Omental fat pad (tissue), 4 donors: ENCODE measurements at places on chromosomes 4 and X.

GRCh38 chrX:132258509-132258908 lies 39.3 kb upstream of the RAP2C start:
- no peak for DNase-seq

- no peak for DNase-seq
Observed at GRCh38 chr4:79015411-79015810, 76.2 kb upstream of the PAQR3 start.

DNA sequence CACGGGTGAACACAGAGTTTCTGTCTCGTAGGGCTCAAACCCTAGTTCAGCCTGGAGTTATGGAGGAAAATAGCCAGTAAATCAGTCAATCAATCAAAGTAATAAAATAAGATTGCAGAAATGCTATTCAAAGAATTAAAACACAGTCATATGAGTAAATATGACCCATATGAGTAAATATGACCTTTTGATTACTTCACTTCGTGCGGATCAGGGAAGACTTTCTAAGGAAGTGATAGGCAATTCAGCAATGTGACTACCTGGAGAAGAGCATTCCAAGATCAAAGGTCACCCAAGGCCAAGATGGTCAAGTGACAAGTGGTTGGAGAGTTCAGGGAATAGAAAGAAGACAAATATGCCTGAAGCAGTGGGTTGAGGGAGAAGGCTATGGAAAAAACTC lies 722.6 kb downstream of the ADGRL3 start:
- DNase-seq = no peak

- no peak for DNase-seq
Observed at GRCh38 chr4:1792832-1793495, at the start of gene FGFR3. Gene FGFR3, plus strand, starts transcription at chr4:1793293. Its CDS starts 642 bp downstream, at chr4:1793935.

DNA sequence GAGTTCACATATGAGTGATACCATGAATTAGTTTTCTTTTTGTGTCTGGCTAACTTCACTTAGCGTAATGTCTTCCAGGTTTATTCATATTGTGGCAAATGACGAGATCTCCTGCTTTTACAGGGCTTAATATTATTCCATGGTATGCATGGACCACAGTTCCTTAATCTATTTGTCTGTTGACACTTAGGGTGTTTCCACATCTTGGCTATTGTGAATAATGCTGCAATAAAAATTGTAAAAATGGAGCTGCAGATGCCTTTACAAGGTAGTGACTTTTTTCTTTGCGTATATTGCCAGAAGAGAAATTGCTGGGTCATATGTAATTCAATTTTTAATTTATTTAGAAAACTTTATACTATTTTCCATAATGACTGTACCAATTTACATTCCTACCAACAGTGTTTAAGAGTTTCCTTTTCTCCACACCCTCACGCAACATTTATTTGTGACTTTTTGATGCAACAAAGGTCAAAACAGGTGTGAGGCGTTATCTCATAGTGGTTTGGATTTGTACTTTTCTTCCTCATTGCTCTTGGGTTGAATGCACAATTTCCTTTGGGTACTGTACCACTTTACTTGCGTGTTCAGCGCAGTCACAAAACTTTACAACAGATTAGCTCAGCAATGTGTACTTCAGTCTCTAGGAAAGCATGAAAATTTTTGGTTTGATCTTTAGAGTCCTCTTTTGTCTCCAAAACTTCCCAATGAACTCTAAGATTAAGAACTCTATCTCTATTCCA lies 240.8 kb downstream of the PPARGC1A start:
- no peak for DNase-seq

DNA sequence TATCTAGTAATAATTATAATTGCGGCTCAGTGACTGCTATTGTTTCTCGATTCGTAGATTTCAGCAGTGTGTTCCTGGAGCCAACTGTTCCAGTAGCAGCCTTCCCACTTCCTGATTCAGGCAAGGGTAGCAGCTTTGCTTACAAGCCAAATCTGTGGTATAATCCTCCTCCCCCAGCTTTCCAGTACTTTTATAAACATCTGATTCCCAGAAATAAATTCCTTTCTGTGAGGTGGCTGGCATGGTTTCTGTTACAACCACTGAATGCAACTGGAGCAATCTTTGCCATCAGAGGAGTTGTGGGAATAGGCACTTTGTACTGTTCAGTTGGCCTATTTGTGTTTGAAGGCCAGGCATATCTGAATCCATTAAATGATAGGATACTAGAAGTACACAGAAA lies 80.0 kb downstream of the GLRA3 start:
- DNase-seq = no peak

DNA sequence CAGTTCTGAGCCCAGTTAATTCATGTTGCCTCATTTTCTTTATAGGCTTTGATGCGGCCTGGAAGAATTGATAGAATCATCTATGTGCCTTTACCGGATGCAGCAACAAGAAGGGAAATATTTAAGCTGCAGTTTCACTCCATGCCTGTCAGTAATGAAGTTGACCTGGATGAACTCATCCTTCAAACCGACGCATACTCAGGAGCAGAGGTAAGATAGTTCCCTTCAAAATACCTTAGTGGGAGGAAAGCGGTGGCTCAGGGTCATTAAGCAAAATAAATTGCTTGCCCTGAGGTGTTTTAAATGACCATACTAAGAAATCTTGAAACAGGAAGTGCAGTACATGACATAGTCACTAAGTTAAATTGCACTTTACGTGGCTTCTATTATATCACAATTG lies 140.6 kb upstream of the SPRY1 start:
- DNase-seq = no peak

DNA sequence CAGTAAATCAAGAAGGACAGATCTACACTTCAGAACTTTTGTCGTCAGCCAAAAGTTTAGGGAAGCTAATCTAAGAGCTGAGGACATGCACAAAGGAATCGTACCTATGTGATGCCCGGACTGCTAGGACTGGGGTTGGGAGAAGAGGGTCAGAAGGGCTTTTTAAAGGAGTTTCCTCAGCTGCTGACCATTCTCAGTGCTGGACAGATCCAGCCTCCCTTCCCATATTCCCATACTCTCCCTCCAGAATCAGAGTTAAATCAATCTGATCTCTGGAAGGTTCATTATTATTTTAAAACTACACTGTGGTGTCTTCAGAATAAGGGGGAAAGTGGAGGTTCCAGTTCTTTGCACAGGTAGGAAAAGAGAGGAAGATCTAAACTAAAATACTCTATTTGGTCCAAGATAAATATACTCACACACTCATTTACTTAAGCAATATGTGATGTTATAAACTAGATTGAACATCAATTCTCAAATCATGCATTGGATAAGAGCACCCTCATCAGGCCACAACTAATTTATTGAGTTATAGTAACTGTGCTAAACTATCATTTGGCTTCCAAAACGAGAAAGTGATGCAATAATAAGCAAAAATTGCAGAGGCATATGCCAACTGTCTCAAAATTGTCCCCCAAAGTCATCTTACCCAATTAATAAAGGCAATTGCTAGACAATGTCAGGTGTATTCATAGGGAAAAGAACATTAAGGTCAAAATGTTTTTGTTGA lies 124.7 kb downstream of the HNRNPD start:
- no peak for DNase-seq

DNA sequence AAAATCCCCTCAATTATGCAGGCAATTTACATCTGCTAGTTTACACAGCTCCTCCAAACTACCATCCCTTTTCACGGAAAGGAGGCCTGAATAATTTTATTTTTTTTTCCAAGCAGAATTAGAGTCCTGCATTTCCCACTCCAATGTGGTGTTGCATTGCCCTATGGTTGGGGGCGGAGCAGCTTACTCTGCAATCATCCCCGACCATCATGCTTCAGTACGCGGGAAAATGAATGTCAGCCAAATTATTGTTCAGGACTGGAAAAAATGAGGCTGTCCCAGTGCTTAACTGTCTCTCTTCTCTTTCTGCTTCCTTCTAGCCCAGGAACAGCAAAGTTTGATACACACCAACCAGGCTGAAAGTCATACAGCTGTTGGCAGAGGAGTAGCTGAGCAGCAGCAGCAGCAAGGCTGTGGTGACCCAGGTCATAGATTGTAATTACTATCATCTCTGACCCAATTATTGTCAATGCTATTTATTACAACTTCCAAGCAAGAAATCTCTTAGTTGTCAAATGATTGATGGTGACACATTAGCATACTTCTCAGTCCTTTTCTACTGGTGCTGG lies 28.3 kb downstream of the MMRN1 start:
- no peak for DNase-seq

- no peak for DNase-seq
Observed at GRCh38 chr4:140870427-140870826, 114.2 kb upstream of the TBC1D9 start.

DNA sequence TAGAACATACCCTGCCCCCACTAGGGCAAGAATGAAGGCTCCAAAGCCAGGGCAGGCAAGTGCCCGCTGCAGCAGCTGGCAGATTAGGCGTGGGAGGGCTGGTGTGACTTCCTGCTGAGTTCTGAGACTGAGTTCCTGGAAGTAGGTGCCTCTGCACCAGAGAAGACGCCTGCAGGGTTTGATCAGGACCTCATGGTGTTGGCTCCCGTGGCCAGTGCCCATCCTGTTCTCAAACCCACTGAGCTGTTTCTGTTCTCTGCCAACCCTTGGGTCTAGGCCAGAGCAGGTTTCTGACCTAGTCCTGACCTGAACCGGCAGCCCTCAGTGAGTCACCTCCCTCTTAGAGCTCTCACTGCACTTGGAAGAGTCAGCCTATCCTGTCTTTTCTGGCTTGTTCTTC lies 220.7 kb downstream of the HS6ST2 start:
- DNase-seq = no peak

DNA sequence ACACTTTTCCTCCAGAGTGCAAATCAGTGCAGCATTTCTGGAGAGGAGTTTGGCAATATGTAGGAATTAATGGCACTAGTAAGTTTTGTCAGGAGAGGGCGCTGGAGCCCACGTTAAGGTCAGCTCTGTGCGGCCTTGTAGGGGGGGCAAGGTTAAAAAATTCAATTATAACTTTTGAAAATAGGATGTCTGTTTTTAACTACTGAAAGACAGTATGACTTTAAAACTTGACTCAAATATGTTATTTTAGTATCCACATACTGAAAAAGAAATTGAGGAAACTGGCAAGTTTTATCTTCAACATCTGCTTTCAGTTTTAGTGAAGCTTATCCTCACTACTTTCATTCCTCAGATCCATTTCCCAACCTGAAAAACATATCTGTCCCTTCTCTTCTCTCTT lies 30.9 kb upstream of the HSD17B13 start:
- no peak for DNase-seq

DNA sequence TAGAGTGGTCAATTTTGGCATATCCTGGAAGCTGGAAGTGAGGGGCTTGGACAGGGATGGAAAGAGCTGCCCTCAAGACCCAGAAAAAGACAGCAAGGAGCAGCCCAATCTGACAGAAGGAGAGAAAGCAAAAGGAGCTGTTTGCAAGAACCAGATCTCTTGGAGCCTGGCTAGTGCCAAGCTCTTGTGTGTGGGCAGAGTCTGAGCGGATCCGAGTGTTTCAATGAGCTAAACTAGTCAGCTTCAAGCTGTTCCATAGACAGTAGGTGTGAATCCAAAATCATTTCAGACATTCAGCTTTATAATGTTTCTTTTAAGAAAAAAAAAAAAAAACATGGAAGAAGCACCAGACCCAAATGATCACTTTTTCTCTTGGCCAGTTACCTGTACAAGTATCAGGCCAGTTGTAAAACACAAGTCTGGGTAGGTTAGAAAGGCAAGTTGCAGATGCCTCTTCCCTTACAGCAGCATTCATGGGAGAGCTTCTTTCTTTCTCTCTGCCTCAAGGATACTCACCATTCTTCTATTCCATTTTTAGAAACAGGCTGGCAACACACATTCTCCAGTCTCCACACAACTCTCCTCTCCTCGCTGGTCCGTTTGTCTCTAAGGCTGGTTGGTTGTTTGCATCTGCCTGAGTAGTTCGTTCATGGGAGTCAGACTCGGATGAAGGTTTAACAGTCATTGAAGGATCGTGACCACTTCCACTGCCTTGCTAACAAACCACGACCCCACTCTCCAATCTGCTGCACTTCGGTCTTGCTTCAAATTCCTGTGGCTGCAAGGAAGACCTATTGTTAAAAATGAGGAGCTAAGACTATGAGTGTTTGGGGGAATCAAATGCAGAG lies 105.2 kb upstream of the GATB start:
- no peak for DNase-seq

- DNase-seq = no peak
Observed at GRCh38 chr4:74397748-74398426, 32.9 kb downstream of the EREG start.

DNA sequence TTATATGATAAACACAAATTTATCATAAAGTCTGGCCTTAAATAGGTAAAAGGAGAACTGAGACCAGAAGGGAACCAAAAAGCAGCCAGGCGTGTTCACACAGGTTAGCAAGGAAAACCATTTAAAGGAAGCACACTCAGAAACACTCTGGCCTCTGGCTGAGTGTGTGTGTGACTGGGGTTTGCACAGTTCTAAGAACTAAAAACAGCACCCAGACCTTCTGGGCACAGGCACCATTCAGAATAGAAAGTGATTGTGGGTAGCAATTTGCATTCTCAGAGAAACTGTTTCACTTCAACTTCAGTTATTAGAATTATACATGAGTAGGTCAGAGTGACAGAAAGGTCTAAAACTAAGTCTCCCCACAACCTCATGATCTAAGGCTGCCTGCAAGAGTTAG lies 10.0 kb downstream of the GPR82 start:
- DNase-seq = no peak

DNA sequence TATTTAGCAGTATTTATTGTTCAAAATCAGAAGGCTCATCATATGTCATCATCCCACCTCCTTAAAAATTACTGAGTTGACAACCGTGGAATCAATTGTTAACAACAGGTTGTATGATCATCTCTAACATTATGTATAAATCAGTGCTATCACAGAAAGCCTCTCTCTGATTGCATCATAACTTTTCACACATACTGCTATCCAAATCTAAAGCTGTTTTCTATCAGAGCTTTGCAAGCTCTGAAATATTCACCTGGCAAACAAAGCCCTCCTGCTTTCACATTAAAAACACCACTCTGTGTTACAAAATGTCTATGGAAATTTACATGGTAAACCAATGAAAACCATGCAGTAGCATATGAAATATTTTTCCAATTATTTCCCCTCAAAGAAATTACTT lies 310.0 kb downstream of the PDGFC start:
- DNase-seq = no peak

DNA sequence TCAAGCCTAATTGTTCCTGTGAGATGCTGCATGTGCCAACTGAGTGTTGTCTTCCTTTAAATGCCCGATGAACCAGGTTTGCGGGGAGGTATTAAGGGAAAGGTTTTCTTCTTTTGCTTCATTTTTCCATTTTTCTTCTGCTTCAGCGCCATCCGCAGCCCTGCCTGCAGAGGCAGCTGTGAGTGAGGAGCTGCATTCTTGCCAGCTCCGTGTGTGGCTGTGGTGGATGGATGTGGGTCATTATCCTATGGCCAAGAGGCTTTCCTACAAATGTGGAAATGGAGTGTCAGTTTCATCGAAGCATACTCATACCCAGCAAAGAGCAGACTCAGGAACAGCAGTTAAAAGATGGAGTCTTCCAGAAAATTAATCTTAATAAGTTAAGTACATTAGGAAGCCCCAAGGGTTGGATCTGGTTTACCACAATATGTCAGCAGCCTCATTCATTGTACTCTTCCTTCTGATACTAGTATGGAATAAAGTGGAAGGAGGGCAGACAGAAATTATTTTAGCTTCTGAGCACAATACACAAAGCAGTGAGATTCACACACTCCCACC lies 37.6 kb downstream of the TNIP3 start:
- no peak for DNase-seq

GRCh38 chrX:3651277-3651676 lies 62.2 kb downstream of the PRKX start:
- no peak for DNase-seq

GRCh38 chr4:27176400-27176799 lies 315.8 kb downstream of the STIM2 start:
- DNase-seq = no peak
